Keratinocyte (primary cell): ENCODE measurements at places on chromosomes 16 and 17.

DNA sequence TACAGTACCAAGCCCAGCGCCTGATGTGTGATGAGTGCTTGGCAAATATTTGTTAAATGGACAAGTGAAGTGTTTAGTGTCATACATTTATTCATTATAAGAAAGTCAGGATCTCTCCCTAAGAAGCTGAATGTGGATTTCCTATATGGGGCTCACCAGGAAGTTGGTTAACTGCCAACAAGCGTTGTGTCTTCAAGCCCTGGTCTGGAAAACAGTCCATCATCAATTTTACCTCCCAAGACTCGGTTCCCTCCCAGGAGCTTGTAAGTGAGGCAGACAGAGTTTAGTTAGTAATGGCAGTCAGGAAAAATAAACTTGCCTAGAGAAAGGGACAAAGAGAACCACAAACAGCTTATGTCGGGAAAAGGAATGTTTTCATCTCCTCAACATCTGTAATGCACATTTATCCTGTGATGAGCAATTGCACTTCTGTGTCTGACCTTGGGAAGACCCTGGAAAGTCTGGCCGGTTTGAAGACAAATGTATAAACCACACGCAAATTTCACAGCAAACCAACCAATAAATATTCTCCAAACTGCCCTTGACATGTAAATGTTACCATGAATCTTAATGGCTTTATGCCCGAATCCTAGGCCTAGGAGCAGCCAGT lies 28.3 kb downstream of the C16orf95 start:
- no peak for DNase-seq

GRCh38 chr17:4082136-4082924 lies 60.5 kb downstream of the ZZEF1 start:
- DNase-seq: no peak

GRCh38 chr17:40561871-40562611 lies 3.2 kb downstream of the CCR7 start:
- DNase-seq: no peak

DNA sequence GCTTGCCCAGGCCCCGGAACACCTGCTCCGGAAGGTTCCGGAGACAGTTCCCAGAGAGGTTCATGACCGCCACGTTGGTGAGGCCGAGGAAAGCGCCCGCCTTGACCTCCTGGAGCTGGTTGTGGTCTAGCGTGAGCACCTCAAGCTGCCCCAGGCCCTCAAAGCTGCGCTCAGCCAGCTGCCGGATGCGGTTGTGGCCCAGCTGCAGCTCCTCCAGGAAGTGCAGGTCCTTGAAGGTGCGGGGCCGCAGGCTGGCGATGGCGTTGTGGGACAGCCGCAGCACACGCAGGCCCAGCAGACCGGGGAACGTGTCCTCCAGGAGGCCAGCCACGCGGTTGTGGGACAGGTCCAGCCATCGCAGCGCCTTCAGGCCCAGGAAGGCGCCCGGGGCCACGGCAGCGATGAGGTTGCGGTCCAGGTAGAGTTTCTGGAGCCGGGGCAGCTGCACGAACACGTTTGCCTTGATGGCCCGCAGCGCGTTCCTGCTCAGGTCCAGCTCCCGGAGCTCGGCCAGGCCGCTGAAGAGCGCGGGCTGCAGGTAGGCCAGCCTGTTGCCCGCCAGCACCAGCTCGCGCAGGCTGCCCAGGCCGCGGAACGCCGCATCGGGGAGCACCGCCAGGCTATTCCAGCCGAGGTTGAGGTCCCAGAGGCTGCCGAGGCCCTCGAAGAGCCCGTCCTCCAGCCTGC lies 2.1 kb downstream of the IGFALS start:
- no peak for DNase-seq

- peak; percentile 83 for DNase-seq
These were observed 15.3 kb upstream of the SEC14L1 start for GRCh38 chr17:77125432-77125901.

GRCh38 chr17:57343717-57344116 lies 87.4 kb downstream of the MSI2 start:
- DNase-seq: no peak

DNA sequence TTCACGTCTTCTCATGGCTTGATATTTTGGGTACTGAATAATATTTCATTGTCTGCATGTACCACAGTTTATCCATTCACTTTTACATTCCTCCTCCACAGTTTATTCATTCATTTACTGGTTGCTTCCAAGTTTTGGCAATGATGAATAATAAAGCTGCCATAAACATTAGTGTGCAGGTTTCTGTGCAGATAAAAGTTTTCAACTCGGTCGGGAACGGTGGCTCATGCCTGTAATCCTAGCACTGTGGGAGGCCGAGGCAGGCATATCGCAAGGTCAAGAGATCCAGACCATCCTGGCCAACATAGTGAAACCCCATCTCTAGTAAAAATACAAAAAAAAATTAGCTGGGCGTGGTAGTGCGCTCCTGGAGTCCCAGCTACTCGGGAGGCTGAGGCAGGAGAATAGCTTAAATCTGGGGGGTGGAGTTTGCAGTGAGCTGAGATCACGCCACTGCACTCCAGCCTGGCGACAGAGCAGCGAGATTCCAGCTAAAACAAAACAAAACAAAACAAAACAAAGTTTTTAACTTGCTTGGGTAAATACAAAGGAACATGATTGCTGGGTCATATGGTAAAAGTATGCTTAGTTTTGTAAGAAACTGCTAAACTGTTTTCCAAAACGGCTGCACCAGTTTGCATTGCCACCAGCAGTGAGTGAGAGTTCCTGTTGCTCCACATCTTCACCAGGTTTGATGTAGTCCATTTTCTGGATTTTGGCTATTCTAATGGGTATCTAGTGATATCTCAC lies 89.5 kb downstream of the WWP2 start:
- no peak for DNase-seq

GRCh38 chr16:73433731-73434307 lies 385.9 kb upstream of the ZFHX3 start:
- DNase-seq: no peak

- no peak for DNase-seq
These were observed 138.1 kb downstream of the PARN start for GRCh38 chr16:14491861-14492529.

DNA sequence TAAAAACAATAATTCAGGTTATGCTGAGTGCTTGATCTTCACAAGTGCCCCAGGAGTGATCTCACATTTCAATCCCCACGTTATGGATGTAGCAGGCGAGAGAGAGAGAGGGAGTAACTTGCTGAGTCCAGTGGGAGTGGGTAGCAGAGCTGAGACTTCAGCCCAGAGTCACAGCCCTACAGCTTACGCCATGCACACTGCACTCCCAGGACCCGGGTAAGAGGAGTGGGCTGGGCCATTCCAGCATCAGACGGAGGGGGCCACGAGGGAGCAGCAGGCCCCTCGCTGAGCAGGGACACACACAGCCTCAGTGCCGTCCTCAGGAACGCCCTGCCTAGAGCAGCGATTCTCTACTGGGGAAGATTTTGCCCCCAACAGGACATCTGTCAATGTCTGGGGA lies 9.8 kb upstream of the KIF19 start:
- DNase-seq: no peak

GRCh38 chr16:88733630-88734360 lies 27.5 kb downstream of the CTU2 start:
- no peak for DNase-seq

DNA sequence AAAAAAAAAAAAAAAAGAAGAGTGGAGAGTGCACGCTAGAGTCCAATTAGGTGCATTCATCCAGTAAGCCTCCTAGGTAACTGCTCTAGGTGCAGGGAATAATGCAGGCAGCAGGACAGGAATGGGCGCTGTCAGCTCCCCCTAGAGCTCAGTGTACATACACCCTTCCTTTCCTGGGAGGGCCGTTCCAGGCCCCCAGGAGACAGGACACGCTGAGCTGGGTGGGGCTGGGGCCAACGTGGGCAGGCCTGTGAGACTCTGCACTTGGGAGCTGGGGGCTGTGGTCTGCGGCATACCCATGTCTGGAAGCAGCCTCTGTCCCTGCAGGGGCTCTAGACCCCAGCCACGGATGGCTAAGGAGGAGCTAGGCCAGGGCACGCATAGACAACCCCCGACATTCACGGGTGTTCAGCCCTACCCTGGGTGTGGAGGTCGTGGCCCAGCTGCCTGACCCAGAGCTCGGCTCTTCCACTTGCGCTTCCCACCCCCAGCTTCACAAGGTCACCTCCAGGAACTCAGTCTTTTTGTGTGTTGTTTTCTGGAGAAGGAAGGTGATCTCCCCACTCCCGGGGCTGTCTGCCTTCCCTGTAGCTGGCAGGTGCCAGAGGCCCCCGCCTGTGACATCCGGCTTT lies 1.0 kb upstream of the ANTKMT start:
- no peak for DNase-seq

DNA sequence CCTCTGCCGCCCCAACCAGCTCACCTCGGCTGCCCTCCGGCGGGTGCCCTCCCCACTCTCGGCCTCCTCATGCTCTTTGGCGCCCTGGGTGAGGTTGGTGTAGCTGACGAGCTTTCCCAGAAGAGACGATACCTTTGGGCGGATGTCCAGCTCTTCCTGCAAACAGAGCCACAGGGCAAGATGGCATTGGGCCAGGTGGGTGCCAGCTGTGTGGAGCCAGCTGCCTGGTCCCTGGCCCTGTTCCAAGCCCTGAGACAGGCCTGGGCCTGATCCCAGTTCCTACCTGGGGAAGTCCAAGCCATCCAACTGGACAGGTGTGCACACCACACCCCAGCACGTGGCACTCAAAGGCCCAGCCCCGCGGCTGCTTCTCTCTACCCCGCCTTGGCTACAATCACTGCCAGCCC lies 6.9 kb downstream of the SLC12A4 start:
- DNase-seq: peak; percentile 100

- DNase-seq: no peak
These were observed 21.1 kb downstream of the ETV4 start for GRCh38 chr17:43524945-43525575.

DNA sequence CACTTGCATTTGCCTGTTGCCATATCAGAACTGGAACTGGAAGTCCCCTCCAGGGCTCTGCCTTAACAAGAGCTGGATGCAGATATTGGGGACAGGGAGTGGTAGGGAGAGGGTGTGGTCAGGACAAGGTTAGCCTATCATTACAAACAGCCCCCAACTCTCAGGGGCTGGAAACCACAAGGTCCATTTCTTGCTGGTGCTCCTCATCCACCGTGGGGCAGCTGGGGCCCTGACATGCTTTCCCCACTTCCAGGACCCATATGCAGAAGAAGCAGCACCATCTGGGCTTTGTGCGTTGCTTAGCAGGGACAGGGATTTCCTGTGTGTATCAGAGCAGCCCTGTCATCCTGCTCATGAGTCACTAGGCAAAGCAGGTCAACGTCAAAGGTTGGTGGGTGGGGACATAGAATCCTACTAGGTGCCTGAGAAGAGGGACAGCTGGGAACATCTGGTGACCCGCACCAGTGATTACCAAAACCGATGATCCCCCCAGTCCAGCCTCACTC lies 26.9 kb downstream of the RGS9 start:
- no peak for DNase-seq

DNA sequence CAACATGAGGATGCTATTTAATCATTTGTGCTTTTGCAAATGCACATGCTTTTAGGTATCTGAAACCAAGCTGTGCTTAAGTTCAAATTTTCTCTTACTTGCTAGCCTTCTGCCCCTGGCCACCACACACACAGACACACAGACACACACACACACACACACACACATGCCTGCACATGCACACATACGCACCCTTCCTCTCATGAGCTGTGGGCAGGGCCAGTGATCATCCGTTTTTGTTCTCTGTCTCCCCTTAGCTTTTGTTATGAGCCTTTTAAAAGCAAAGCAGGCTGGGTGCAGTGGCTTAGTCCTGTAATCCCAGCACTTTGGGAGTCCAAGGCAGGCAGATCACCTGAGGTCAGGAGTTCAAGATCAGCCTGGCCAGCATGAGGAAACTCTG lies 34.2 kb downstream of the CD300LF start:
- no peak for DNase-seq

- no peak for DNase-seq
These were observed 15.9 kb upstream of the PECAM1 start for GRCh38 chr17:64406321-64407200.

DNA sequence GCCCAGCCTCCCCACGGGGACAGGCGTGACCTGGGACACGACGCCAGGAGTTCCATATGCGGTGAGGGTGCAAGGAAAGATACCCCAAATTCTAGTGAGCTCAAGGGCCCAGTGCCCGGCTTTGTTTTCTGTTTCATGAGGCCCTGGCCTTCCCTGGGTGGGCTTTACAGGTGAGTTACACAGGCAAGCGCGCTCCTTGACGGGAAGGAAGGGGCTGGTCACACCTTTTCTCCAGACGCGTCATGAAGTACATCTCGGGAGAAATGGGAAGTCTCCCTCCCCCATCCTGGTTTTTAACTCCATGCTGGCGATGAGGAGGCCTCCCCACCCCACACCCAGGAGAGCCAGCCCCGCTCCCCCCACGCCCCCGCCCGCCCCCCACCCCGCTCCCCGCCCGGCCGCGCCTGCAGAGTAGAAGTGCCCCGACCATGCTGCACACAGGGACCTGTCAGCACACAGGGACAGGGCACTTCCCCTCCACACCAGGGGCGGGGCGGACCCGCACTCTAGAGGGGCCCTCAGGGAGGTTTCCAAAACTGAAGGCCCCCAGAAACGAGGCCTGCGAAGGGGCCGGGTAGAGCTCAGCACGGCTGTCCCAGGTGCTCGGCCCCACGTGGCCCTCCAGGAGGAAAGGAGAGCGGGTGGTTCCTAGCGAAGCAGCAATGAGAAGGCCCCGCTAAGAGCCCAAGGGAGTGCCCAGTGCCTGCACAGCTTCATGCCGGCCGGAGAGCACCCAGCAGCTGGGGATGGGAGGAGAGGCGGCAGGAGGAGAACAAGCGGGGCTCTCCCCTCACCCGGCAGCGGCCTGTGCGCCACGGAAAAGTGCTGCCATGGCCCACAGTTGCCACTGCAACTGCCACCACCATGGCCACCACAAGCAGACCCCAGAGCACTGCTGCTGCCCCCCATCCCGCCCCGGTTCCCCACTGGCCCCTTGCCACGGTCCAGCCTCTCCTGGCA lies 7.7 kb downstream of the CYB561 start:
- no peak for DNase-seq

- DNase-seq: no peak
These were observed 31.0 kb upstream of the KCNJ2 start for GRCh38 chr17:70138291-70138865.

DNA sequence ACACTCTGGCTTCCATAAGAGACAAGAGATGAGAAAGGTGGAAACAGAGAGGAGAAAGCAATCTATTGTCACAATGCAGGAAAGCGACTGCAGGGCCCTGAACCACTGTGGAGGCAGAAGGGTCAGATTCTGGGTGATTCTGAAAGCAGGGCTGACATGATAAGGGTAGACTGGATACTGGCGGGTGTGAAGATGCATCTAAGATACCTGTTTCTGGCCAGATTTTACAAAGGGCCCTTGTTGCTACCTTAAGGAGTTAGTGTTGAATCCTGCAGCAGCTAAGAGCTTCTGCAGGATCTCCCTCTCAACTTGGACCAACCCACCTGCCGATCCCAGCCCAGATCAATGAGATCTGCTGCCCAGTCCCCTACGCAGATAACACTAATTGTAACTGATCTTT lies 6.1 kb upstream of the MEFV start:
- DNase-seq: no peak

- DNase-seq: no peak
These were observed 883 bp upstream of the SPN start for GRCh38 chr16:29662000-29662728.

- no peak for DNase-seq
These were observed 4.8 kb upstream of the QPRT start for GRCh38 chr16:29674188-29674587.
